GM03348 (cell line): ENCODE measurements at places on chromosomes 1 and 21.
A peak's percentile ranks its signal among the peaks of the same experiment; 100 is the strongest.

DNA sequence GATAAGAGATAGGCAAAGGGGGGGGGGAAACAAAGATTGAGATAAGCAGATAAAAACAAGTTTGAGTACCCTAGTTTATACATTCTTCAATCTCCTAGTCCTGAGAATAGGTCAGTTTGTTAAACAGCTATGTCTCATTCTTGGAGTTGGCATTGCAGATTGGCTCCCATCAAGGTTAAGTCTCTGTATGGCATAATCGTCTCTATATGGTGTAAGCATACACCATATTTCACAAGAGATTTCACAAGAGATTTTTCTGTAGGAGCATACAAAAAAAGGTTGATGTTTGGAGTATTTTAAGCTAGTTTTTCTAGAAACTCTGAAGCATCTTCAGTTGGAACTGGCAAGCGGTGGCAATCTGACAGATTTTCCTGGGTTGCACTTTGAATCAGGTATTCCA is 35.8 kb downstream of the NCAM2 start:
- no peak for DNase-seq

- DNase-seq = no peak
These were observed 139.8 kb upstream of the PTBP2 start for GRCh38 chr1:96581772-96582171.

DNA sequence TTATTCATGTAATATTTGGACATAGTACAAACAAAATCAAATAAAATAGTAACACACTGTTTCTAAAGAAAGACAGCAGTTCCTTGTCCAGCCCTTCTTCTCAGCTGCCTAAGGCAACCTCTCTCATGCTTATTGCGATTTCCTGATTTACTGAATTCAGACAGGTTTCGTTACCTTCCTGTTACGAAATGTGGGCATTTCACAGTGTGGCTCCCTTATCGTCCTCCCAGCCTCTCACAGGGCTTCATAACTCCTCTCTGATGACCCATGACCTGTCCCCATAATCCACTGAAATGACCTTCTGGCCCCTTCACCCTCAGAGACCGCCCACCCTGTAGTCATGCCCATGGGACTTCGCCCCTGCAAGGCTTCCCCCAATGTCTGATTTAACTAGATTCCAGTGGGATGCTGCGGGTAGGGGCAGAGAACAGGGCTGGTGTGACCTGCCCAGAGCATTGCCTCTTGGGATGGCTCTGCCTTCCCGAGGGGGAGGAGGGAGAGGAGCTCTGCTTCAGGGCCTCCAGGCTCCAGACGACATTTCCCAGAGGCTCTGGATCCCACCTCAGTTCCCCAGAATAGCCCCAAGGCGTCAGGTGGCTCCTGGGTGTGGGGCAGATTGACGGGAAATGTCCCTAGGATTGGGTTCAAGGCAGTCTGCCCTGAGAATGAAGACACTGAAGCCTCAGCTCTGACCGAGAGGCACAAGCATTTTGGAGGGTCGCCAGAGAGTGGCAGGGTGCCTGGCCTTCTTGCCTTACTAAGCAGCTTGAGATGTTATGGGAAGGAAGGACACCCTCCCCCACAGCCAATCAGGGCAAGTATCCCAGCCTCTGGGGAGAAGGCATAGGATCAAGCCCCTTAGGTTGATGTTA is 20.6 kb downstream of the PADI2 start:
- DNase-seq = peak; percentile 33

- DNase-seq = no peak
These were observed 114.9 kb downstream of the RRAGC start for GRCh38 chr1:38744452-38745350.

DNA sequence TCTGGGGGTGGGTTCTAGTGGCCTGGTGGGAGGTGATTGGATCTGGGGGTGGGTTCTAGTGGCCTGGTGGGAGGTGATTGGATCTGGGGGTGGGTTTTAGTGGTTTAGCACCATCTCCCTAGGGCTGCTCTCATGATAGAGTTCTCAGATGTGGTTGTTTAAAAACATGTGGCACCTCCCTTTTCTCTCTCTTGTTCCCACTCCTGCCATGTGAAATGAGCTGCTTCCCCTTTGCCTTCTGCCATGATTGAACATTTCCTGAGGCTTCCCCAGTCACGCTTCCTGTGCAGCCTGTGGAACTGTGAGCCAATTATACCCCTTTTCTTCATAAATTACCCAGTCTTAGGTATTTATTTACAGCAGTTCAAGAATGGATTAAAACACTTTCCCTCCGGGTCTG is 327.3 kb upstream of the AJAP1 start:
- no peak for DNase-seq

- DNase-seq = no peak
These were observed 6.1 kb downstream of the B3GALT6 start for GRCh38 chr1:1237874-1238701.

DNA sequence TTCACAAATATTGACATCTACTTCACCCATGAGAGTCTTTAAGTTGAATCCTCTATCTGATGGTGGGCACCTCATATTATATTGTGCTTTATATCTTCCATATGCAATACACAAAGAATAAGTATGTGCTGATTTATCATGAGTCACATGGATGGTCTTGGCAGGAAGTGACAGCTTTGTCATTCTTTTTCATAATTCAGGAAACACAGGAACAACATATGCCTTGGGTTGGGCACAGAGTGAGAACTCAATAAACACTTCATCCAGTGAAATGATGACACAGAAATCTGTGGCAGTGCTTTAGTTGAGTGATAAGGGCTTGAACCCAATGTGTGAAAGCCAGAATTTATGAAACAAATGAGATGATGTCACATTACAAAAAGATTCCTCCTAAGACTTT is 41.2 kb downstream of the GADD45A start:
- DNase-seq = no peak

- DNase-seq = no peak
These were observed 604.8 kb upstream of the CXADR start for GRCh38 chr21:16908077-16908476.

GRCh38 chr21:38487901-38488639 is 10.2 kb downstream of the ERG start:
- no peak for DNase-seq

DNA sequence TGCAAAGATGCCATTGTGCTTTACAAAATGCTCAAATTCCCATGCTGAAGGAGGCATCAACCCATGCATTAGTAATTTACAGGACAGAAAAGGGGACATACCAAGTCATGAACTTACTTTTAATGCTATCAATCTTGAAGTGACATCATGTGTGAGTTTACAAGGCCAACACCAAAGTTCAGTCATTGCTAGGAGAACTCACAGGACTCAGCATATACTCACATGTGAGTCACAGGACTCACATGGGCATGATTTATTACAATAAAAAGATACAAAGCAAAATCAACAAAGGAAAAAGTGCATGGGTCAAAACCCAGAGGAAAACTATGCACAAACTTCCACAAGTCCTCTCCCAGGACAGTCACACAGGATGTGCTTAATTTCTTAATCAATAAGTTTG is 1656.0 kb downstream of the MRPL39 start:
- no peak for DNase-seq

DNA sequence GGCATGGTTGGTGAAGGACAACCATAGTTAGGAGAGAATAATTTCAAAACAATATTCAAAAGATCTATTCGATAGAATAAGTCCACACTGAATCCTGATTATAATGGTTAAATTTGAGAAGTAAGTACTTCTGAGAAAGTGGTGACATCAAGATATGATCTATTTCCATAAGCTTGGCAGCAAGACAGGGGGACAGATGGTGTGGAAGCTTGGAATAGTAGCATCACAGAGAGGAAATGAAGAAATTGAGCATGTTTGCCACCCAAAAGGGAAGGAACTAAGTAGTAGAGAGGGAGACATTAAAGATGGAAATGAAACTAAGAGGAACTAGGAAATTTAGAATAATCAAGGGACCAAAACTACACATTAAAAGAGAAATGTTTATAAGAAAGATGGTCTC is 94.5 kb downstream of the OLFM3 start:
- no peak for DNase-seq

DNA sequence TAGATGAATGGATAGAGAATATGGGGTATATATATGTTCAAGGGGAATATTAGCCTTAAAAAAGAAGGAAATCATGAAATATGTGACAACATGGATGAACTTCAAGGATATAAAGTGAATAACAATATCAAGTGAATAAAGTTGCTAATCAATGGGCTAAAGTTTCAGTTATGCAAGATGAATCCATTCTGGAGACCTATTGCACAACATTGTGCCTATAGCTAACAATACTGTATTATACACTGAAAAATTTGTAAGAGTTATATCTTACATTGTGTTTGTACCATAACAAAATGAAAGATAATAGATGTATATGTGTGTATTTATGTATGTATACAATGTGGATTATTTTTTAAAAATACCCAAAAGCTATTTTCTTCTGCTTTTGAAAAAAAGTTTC is 96.3 kb upstream of the DPYD start:
- no peak for DNase-seq

- no peak for DNase-seq
These were observed 253.8 kb downstream of the FAM72C start for GRCh38 chr1:143718021-143718420.

- peak; percentile 33 for DNase-seq
These were observed 84.1 kb downstream of the SPAG17 start for GRCh38 chr1:118100686-118101514.

GRCh38 chr1:183636783-183637182 is 1.2 kb upstream of the ARPC5 start:
- no peak for DNase-seq

GRCh38 chr1:171081763-171082201 is 8.9 kb upstream of the FMO3 start:
- DNase-seq = no peak

GRCh38 chr21:42850866-42851391 is 28.4 kb downstream of the WDR4 start:
- DNase-seq = peak; percentile 42

DNA sequence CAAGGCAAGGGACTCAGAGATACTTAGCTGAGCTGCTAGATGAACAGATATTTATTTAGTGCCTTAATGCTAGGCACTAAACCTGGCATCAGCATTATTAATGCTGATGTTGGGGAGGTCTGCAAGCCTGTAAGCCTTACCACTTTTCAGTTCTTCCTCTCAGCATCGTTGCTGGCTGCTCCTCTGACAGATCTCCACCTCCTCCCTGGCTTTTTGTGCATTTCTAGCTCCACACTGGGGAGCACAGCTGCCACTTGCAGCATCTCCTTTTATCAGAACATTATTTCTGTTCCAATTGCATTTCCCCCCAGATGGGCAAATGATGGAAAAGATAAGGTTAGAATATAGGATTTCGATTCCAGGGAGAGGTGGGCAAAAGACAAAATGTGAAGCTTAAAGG is 34.8 kb downstream of the CACNA1E start:
- DNase-seq = no peak

GRCh38 chr1:67683766-67684525 is 1.1 kb upstream of the GADD45A start:
- DNase-seq = no peak

- no peak for DNase-seq
These were observed 322.5 kb downstream of the HLX start for GRCh38 chr1:221201773-221202172.

DNA sequence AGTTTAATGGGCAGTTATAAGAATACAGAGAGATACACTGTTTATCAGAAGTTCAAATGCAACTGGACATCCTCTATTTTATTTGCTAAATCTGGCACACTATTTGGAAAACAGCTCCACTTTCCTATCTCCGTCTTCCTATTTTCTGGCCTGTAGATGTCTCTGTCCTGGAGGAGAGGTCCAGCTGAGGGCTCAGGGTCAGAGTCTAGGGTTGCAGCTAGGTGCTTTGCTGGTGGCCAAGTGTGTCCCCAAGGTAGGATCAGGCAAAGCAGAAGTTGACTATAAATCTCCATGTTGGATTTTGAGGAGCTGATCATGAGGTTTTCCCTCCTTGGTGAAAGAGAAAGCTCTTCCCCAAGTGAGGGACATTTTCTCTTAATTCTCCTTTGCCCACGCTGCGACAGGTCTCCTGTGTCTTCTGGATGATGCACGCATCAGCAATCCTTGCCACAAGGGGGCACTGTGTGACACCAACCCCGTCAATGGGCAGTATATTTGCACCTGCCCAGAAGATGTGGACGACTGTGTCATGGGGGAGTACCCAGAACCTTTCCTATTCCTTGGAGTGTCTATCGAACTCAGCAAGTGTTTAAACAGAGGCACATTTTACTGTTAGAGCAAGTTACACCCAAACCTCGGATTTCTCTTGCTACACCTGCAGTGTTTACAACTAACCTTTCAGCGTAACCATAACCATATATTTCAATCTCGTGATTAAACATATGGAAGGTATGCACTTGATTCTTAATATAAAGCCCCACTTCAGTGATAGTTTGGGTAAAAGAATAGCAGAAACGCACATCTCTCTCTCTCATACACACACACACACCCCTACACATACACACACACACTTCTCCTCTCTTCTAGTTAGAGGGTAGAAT is 10.2 kb downstream of the ADAM30 start:
- DNase-seq = peak; percentile 50

DNA sequence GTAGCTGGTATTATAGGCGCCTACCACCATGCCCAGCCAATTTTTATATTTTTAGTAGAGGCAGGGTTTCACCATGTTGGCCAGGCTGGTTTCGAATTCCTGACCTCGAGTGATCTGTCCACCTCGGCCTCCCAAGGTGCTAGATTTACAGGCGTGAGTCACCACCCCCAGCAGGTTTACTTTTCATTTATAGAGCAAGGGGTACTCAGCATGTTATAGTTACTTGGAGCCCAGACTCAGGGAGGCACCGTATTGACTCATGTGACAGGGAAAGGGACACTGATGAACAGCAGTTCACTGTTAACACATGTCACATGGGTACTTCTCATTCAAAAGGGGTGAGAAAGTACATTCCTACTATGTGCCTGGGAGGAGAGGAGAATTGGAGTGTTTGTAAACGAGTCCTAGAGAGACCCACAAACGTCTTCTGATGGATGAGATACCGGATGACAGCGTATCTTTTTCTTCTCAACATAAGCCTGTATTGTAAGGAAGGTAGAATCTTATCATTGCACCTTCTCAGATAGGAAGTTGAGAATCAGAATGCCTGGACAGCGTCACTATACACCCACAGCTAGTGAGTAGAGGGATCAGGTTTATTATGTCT is 510.0 kb downstream of the USP25 start:
- no peak for DNase-seq

DNA sequence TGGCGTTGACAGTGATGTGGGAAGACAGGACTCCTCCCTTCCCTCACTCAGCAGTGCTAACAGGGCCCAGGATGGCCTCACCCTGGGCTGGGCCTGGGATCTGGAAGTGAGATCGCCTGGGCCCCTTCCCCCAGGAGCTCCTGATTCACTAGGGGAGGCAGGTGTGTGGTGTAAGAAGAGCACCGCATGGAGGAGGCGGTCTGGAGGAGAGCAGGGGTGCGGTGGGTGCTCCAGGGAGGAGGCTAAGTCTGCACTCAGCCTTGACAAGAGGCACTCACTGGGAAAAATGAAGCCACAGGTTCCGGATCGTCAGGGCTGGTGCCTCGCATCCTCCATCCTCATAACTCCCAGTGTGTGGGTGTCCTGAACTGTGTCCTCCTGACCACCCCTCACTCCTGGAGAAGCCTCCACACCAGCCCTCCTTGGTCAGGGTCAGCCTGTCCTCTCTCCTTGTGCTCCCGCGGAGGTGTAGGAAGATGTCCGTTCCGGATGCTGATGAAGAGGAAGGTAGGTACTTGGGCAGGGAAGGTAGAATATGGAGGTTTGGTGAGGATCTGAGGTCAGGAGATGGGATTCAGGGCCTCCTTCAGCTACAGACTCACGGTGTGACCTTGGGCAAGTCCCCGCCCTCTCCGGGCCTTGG is 142.1 kb upstream of the WNT4 start:
- no peak for DNase-seq

- DNase-seq = no peak
These were observed 61.5 kb downstream of the HSPG2 start for GRCh38 chr1:21875621-21876063.

GRCh38 chr1:96370757-96371156 is 350.8 kb upstream of the PTBP2 start:
- DNase-seq = peak; percentile 81

- no peak for DNase-seq
These were observed 63.6 kb upstream of the TTLL7 start for GRCh38 chr1:84062496-84062895.
